Foreskin melanocyte (primary cell): ENCODE measurements at places on chromosomes 6 and 20.

DNA sequence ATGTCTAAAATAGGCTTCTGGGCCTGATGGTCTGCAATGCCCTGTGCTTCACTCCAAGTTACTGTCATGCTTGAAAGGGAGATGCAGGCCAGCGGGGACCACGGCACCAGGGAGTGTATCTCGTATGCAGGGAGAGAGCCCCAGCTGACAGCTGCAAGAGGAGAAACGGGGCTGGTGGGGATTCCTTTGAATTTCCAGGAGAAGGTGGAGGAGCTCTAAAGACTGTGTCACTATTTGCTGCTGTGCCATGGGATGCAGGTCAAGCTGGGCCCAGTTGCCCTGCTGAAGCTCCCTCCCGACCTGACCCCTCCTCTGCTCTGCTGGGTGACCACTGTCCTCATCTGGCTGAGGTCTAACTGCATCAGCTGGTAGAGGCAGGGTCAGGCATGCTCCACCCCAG is 989 bp downstream of the CST1 start:
- no peak for DNase-seq

DNA sequence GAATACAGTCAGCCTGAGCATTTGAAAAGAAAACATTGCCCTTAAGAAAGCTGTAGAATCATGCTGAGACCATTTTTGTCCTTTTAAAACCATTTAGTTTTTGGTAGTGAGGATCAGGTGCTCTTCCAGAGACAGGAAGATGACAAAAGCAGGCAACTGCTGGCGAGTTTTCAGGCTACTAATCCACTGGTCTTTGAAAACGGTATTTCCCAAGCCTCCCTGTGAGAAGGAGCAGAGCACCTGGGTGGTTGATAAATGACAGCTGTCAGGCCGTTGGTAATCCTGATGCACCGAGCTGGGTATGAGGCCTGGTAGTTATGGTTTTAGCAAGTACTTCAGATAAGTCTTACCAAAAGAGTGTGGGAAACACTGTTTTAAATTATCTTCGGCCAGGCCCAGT is 10.1 kb upstream of the SEC63 start:
- no peak for DNase-seq

DNA sequence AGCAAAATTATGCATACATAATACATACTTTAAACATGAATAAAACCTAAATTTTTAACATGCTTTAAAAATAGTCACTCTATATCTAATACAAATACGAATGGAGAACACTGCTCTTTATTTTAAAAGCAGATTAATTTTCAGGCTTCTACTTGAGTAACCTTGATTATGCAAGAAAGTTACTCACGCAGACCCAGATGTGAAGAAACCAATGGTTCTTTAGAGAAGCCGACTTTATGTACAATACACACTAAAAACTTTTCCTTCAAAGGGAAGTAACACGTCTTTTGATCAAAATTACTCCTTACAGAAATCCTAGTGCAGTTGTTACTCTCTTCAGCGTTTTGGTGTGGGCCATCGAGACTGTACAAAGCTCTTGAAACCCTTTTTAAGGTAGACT is 136.9 kb upstream of the SLC22A16 start:
- no peak for DNase-seq

DNA sequence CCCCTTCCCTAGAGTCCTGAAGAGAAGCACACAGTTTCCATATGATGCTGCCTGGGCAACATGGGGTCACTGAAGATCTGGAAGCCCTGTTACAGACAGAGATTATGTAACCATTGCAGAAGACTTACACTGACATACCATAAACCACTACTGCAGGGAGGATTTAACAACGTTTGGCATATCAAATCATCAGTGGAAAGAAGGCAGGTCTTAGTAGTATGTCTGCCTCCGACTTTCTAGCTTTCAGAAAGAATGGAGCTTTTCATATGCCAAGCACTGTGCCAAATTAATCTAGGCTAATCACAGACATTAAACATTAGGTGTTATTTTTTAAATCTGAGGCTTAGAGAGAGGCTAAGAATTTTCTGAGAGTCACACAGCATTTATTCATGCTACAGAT is 144.3 kb downstream of the ADGRB3 start:
- DNase-seq = no peak

- no peak for DNase-seq
These were observed 62.1 kb downstream of the SLC24A3 start for GRCh38 chr20:19274412-19275015.

DNA sequence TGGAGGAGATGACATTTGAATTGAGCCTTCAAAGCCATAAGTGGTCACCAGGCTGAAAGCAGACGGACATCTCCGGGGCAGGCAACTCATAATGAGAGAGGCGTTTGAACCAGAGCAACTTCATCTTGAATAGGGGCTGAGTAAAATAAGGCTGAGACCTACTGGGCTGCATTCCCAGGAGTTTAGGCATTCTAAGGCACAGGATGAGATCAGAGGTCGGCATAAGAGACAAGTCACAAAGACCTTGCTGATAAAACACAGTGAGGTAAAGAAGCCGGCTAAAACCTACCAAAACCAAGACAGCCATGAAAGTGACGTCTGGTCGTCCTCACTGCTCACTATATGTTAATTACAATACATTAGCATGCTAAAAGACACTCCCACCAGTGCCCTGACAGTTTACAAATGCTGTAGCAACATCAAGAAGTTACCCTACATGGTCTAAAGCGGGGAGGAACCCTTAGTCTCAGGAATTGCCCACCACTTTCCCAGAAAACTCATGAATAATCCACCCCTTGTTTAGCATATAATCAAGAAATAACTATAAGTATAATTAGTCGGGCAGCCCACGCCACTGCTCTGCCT is 194.7 kb upstream of the SOX4 start:
- DNase-seq = no peak

DNA sequence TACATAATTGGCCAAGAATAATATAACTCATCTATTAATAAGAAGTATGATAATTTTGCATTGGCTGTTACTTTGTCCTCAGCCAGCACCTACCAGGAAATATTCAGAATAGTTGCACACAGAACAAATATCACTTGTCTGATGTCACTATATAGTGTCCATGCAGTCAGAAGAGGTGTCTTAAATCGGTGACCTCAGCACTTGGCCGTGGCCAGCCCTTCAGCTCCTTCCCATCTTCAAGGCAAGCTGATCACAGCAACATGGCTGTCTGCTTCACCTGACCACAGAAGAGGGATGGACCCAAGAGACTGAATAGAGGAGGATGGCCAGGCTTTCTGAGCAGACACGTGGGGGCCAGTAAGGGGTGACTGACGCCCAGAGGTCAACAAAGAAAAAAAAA is 22.2 kb downstream of the PDE10A start:
- no peak for DNase-seq

DNA sequence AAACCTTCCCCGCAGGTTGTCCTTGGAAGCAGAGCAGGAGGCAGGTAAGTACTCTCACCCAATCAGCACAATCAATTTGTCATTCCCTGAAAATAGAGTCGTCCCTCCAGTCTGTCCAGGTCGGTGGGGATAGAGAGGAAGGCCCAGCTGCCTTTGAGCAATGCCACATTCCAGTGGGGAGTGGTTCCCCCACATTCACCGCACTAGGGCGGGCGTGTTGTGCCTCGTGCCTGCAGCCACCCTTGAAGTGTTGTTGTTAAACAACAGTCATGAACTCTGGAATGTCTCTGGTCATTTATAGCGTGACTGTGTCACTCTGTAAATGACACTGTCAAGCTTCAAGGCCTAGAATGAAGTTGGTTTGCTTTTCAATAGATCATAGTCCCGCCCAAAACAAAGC is 33.4 kb downstream of the PRDM1 start:
- DNase-seq = no peak

GRCh38 chr20:51050531-51051075 is 27.7 kb upstream of the KCNG1 start:
- no peak for DNase-seq

GRCh38 chr20:35523298-35523888 is 6.1 kb downstream of the C20orf173 start:
- DNase-seq = no peak

GRCh38 chr20:20092827-20093226 is 40.5 kb downstream of the CFAP61 start:
- DNase-seq = no peak

GRCh38 chr6:88629838-88630494 is 333.5 kb downstream of the RNGTT start:
- DNase-seq = no peak

DNA sequence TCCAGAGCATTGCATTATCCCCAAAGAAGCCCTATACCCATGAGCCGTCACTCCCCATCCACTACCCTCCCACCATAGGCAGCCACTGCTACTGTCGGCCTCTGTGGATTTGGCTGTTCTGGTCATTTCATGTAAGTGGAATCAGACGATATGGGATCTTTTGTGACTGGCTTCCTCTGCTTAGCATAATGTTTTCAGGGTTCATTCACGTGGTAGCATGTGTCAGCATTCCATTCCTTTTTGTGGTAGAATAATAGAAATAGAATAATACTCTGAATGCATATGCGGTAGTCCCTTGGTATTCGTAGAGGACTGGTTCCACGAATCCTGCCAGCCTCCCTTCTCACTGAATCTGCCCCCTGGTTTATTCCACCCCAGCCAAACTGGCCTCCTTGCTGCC is 402.6 kb upstream of the SULF2 start:
- DNase-seq = no peak

GRCh38 chr20:16675001-16675564 is 54.7 kb upstream of the SNRPB2 start:
- DNase-seq = no peak

GRCh38 chr20:20083807-20084206 is 31.5 kb downstream of the CFAP61 start:
- peak; percentile 24 for DNase-seq

DNA sequence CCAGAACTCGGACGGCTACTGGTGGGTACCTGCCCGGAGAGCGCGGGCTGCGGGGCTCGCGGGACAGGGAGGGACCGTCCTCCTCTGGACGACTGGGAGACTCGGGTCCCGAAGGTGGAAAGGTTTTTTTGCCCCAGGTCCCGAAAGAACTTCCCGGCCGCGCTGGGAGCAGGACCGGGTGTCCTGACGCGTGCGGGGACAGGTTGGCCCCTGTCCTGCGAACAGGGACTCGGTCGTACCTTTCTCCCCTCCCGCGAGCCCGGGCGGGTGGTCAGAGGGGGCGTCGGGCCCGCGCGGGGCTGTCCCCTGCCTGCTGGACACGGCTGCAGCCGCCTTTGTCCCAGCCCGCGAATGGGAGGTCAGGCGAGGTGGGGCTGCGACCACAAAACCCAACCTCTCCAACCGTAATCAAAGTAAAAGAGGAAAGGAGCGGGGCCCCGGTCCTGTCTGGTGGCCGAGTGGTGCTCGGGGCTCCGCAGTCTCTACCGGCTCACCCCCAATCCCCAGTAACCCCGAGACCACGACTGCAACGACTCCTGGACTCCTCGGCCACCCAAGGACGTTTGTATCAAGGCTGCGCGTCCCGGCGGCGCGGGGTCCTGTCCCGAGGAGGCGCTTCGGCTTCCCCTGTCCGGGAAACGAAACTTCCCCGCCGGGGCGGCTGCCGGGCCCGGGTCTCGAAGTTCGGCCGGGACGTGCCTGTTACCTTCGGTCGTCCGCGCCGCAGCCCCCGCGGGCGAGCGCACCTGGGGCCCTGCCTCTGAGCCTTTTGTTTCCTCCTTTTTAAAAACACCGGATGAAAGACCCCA is 798 bp downstream of the DSP start:
- no peak for DNase-seq

- no peak for DNase-seq
These were observed 41.4 kb downstream of the MOXD1 start for GRCh38 chr6:132359886-132360285.

GRCh38 chr6:106102034-106102433 is 15.9 kb downstream of the PRDM1 start:
- no peak for DNase-seq
